NCI-H187 treated with DMSO at 0.1 percent for 48 hours (cell line): ENCODE measurements at places on chromosomes 2 and 18.

DNA sequence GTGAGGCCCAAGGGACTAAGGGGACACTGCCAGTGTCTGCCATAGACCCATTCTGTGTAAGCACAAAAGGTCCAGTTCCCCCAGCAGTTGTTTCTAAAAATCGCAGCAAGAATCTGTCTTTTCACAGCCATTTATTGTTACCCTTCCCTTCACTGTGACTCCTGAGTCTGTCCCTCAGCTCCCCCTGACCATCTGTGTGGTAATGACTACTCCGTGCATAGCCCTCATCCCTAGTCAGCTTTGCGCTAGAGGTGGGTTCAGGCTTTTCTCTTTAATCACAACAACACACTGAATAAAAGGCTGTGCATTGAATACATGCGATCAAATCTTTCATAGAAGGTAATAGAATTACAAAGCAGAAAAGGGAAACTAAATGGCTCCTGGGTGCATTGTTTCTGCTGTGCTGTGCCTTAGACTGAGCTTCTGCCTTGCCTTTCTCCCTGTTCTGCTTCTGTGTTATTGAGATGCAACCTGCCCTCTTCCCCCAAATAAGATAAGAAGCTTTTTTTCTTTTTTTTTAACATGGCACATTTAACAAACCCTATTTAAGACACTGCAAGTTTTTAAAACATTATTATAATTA lies 836.0 kb upstream of the CDH2 start:
- DNase-seq: no peak

DNA sequence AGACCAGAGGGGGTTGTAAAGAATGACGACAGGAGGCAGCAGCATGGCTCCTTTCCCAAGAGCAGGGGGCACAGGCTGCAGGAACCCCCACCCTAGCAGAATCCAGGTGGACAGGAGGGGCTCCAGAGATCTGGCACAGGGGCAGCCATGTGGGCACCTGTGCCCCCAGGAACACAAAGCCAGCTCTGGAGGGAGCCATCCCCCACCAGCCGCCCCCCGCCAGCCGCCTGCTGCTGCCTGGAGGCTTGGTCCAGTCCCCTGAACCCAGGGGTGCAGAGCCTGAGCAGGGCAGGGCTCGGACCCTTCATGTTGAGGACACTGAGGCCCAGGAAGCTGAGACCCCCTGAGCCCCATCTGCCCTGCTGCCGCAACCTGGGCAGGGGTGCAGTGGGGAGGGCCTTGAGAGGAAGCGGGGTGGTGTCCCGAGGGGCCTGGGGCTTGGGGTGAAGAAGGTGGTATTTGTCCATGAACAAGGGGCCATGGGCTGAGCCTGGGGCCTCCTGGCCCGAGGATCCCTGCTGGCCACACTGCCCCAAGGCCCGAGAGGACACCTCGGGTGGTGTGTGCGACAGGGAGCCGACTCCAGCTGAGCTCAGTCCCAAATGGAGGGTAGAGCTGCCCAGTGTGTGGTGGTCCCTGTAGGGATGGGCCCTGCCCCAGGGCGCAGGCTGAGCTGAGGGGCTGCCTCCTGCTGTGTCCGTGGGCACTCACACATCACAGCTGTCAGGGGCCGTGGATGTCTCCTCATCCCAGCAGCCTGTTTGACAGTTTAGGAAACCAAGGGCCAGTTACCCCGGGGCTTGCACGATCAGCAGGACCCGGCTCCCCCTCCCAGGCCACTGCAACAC lies 39.8 kb upstream of the SNED1 start:
- DNase-seq: no peak

- DNase-seq: no peak
These were observed 19.4 kb downstream of the TOGARAM2 start for GRCh38 chr2:29000481-29000880.

- DNase-seq: no peak
These were observed 26.0 kb upstream of the SP3 start for GRCh38 chr2:173990970-173991819.

GRCh38 chr2:174666312-174666711 lies 68.7 kb upstream of the WIPF1 start:
- no peak for DNase-seq

GRCh38 chr2:188003800-188004199 lies 287.9 kb upstream of the GULP1 start:
- no peak for DNase-seq

DNA sequence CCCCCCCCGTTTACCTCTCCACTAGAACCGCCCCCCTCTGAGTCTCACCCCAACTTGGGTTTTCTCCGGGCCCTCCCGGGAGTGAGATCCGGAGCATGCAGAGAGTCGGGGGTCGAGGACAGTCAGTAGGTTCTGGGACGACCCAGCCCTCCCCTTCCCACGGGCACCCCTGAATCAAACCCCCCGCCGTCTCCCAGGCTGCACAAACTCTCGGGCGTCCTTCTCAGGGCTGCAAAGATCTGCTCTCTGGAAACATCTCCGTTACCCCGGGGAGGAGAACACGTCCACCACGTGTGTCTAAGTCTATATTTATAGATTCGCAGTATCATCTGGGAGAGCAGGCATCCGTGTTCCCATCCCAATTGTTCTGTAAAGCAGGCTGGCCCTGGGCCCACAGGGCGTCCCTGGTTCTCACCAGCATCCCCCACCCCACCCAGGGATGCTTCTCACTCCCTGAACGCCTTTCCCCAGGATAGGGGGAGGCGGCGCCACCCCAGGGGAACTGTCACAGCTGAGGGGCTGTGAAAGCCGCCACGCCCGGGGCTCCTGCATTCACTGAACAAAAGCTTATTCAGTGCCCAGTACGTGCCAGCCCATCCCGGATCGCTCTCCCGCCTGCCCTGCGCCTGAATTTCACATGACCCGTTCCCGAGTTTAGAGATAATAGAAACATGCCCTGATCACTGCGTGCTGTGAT lies 765 bp upstream of the DIPK1C start:
- no peak for DNase-seq

- no peak for DNase-seq
These were observed 59.2 kb downstream of the LRRC30 start for GRCh38 chr18:7290077-7290476.

DNA sequence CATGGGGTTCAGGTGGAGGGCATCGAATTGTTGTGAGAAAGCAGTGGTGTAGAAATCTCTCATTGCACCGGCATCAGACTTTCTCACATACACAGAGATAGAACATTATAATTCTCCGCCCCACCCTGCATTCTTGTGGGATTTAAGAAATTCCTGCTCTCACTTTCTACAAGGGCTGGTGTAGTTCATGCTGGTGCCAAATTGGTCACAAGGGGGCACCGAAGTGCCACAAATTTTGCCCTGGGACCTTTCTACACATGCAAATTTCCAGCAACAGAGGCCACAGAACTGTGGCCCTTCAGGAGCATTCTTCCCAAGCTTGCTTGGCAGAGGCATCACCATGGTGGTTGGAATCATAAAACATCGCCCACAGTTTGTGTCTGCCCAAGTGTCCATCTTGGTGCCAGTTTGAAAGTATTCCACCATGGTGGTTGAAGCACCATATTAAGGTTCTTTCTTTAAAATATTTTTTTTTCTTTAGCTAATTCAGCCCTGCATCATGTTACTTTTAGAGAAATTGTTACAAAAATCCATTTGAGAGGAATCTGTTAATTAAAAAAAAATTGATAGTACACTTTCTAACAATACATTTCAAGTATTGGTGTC lies 521.2 kb upstream of the FANCL start:
- DNase-seq: peak; percentile 36

DNA sequence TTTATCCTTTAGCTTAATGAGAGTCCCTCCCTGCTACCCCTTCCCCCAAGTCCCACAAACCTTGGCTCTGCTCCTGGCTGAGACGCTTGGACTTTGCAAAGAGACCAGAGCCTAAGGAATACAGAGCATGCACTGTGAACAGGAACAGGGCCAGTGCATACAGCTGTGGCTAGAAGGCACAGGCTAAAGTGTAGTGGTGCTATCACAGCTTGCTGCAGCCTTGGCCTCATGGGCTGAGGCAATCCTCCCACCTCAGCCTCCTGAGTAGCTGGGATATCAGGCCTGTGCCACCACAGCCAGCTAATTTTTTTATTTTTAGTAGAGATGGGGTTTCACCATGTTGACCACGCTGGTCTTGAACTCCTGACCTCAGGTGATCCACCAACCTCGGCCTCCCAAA lies 39.5 kb upstream of the ASXL2 start:
- DNase-seq: no peak

DNA sequence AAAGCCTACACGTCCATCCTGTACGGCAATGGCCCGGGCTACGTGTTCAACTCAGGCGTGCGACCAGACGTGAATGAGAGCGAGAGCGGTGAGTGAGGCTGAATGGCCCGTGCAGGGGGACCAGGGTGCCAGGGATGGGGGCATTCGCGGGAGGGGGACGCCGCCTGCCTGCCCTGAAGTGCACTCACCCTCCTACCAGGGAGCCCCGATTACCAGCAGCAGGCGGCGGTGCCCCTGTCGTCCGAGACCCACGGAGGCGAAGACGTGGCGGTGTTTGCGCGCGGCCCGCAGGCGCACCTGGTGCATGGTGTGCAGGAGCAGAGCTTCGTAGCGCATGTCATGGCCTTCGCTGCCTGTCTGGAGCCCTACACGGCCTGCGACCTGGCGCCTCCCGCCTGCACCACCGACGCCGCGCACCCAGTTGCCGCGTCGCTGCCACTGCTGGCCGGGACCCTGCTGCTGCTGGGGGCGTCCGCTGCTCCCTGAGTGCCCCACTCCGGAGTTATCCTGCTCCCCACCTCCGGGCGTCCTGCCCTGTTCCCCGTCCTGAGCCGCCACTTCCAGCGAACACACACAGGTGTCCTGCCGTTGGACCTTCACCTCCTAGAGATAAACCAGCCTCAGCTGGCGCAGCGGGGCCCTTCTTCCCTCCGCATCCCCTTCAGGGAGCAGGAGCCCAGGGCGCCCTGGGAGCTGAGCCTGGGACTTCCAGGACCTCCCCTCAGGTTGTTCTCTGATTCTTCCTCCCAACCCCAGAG lies 2.9 kb downstream of the ALPI start:
- no peak for DNase-seq

DNA sequence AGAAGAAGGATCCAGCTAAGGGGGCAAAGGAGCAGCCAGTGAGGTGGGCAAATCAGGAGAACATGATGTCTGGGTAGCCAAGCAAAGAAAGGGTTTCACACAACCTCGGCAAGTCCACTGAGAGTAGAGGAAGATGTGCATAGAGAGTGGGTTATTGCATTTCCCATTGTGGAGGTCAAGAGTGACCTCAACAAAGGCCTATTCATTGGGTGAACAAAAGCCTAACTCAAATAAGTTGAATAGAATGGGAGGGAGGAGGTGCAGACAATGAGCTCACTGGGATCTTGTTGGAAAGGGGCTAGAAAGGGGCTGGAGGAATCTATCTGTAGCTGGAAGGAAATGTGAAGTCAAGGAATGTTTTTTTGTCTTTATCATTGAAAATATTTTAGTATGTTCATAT lies 14.0 kb upstream of the PDCL3 start:
- DNase-seq: no peak

DNA sequence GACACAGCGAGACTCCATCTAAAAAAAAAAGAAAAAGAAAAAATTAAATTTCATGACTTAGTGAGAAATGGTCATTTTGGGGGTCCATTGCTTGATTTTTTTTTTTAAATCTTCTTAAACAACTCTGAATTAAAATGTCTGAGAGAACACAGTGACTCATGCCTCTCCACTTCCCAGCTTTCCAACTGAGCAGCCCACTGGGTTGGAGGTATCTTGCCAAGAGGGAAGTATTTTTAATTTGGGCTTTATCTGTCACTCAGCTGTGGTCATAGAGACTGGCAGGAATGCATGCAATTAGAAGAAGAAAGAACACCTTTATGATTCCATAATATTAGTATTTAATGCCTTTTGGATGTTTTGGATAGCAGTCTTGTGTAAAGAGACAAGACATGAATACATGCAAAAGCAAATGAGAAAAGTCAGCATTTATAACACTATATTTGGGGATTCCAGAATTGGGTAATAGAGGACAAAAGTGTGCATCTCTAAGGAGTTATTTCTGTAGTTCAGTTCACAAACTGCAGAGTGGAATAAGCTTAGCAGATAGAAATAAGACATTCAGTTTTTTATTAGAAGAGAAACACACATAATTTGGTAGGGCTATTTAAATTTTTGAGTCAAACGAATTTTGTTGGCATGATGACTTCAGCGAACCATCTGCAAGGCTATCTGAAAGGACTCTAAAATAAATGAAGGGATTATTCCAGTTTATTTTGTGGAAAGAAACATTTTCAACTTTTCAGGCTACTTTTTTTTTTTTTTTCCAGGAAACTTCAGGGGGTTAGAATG lies 254.8 kb downstream of the TGIF1 start:
- no peak for DNase-seq

DNA sequence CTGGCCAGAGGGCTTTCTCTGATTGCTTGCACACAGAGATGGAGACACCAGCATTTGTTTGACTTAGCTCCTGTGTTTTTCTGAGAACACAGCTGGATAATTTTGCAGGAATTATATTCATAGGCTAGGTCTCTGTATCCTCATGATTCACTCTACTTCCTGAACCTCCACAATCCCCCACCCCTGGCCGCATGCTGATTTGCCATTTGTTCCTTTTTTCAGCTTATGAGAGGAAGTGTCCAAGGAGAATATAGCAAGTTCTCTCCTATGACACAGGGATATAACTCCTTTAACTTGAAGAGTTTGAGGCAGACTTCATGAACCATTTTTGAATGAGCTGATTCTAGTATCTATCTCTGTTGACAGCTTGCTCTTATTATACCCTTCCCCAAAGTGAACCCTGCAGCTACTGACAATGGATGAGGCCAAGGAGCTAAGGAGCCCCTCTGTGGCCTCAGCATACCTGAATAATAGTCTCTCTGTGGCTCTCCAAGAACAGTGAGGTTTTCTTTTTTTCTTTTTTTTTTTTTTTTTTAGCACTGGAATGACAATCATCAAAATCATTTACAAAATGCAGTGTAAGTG lies 15.4 kb downstream of the CAVIN2 start:
- no peak for DNase-seq

GRCh38 chr18:6571239-6571602 lies 156.5 kb upstream of the L3MBTL4 start:
- no peak for DNase-seq

GRCh38 chr2:24950102-24950501 lies 21.7 kb downstream of the DNAJC27 start:
- DNase-seq: no peak

DNA sequence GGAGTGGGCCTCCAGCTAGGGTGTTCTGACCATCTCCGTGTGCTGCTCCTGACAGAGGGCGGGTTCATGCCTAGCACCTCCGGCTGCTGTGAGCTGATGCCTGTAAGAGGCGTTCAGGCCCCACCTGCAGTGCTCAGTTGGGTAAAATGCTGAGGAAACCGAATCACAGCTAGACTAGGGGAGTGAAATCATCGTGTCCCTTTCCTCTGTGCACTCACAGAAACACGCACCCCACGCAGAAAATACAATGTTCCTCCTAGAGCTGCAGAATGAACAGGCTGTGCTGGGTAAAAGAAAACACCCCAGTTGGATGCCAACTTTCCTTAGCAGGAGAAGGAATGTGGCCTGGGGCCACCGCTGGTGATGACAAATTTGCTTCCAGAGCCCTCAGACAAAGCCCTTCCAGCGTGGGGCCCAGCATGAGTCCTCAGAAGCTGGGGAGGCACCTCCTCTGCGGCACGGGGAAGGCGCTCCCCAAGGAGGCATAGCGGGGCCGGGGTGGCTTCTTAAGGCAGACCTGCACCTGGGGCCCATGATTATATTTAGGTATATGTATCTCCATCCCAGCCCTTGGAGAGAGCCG lies 16.3 kb upstream of the ARHGEF4 start:
- DNase-seq: no peak

- no peak for DNase-seq
These were observed 108.8 kb downstream of the FMNL2 start for GRCh38 chr2:152443771-152444170.
